Mesenteric fat pad (tissue), 1 donor: ENCODE measurements at places on chromosomes 12 and 14. TPM values are rescaled to one million over a fixed set of nuclear protein-coding genes. Genes with fewer than 3 reads are reported as not detected.

DNA sequence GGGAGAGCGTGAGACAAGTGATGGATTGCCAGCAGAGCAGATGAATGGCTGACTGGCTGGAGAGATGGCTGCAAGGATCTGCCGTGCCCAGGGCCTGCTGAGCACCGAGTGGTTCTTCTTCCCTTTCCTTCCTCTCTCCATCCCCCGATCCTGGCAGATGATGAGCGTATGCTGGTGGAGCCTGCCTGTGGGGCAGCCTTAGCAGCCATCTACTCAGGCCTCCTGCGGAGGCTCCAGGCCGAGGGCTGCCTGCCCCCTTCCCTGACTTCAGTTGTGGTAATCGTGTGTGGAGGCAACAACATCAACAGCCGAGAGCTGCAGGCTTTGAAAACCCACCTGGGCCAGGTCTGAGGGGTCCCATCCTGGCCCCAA lies 15.5 kb downstream of the SDSL start:
- no peak for DNase-seq

Gene PMCH
- not detected for total RNA-seq

Gene INHBC
- not detected for total RNA-seq

Gene MYF5
- not detected for total RNA-seq

GRCh38 chr14:95167177-95167576 lies 9.8 kb upstream of the DICER1 start:
- no peak for DNase-seq

Gene BCAT1
- total RNA-seq, result 40.8 TPM

Gene DTX3
- total RNA-seq, result 7.2 TPM

GRCh38 chr14:103014466-103015228 lies 42.7 kb downstream of the CDC42BPB start:
- DNase-seq, result no peak

- no peak for DNase-seq
These were observed 100.0 kb downstream of the ARF6 start for GRCh38 chr14:49992901-49993339.
